ENCODE measurements at places on chromosomes 6 and 20.

DNA sequence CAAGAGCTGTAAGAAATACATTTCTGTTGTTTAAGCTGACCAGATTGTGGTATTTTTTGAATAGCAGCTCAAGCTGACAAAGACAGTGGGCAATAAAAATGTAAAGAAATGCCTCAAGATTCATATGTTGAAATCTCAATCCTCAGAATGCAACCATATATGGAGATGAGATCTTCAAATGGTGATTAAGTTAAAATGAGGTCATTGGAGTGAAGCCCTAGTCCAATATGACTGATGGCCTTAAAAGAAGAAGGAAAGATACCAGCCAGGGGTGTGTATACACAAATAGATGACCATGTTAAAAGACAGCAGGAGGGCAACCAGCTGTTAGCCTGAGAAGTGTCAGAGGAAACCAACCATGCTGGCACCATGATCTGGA is 7.1 kb upstream of the DDO start:
- DNase-seq = no peak

DNA sequence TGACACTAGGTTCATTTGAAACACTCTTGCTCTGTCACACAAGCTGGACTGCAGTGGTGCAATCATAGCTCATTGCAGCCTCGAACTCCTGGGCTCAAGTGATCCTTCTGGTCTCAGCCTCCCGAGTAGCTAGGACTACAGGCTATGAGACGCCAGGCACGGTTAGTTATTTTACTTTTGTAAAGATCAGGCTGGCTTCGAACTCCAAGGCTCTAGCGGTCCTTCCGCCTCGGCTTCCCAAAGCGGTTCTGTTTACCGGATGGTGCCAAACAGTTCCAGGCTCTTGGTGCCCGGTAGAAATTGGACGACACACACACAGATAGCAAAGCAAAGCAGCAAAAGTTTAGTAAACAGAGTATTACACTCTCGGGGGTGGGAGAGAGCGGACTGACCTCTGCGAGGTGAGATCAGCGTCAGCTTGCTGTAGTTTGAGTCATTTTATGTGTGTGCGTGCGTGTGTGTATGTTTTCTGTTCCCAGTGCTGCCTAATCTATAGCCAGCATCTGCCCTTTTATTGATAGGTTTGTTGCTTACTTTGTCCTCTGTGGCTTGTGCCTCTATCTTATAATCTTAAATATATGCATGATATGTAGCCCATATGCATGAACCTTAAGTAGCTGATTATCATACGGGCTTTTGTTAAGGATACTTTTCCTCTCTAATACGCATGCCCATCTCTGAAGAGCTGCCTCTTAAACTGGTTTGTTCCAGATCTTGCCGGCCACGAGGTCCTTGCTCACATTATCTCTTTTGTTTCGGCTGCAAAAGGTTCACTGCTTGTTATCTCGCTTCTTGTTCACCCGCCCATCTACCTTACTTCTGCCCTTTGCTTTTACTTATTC is 75.2 kb downstream of the OR2B2 start:
- DNase-seq = no peak

GRCh38 chr20:56511926-56512325 is 12.6 kb upstream of the FAM209A start:
- DNase-seq = no peak

- no peak for DNase-seq
Observed at GRCh38 chr6:149080511-149080910, 237.0 kb upstream of the TAB2 start.

DNA sequence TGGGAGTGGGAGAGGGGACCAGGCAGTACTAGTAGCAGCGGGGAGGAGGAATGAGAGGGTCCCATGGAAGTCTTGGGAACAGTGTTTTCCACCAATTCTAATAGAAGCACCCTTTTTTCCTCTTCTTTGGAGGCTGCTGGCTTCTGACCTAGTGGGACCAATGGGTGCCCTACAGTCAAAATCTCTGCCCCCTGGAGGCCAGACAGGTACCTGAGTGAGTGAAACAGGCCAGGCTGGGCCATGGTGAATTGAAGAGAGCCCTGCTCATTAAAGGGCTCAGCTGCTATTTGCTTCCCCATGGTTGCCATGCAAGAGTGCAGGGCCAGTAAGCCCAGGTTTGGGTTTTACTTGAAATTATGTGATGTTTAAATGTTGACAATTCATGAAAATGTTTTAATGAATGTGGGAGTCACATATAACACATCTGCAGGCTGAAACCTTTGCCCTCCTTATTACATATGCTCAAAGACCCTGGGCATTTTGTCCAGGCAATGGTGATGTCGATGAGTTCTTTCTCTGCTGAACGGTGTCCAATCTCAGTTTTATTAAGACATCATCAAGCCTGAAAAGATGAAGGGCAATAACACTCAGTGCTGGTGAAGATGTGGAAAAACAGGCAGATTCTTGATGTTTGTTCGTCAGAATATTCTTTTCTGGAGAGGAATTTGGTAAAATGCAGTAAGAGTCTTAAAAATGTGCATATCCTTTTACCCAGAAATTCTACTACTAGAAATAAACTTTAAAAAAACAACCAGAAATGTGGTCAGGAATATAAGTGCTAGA is 42.3 kb upstream of the OCSTAMP start:
- no peak for DNase-seq

DNA sequence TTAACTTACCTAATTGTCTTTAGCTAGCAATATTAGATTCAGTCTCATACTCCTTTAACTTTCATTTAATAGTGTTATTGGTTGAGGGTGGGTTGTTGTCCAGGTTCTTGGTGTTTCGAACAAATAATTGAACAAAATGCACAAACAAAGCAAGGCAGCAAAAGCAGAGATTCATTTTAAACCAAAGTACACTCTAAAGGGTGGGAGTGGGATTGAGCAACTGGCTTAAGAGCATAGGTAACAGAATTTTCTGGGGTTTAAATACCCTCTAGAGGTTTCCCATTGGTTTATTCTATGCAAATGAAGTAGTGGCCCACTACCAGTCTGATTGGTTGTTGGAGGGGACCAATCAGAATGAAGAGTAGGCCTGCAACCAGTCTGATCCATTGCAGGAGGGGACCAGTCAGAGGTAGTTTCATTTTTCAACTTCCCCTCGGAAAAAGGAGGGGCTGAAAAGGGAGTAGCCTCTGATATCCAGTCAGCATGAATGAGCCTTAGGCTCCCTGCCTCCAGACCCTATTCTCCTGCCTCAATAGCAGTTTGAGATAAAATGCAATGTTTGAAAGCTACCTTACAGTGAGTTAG is 26.3 kb upstream of the RAB23 start:
- DNase-seq = no peak

- DNase-seq = no peak
Observed at GRCh38 chr20:53657279-53657678, 63.6 kb upstream of the ZNF217 start.

- no peak for DNase-seq
Observed at GRCh38 chr6:3421791-3422434, 34.9 kb downstream of the SLC22A23 start.

DNA sequence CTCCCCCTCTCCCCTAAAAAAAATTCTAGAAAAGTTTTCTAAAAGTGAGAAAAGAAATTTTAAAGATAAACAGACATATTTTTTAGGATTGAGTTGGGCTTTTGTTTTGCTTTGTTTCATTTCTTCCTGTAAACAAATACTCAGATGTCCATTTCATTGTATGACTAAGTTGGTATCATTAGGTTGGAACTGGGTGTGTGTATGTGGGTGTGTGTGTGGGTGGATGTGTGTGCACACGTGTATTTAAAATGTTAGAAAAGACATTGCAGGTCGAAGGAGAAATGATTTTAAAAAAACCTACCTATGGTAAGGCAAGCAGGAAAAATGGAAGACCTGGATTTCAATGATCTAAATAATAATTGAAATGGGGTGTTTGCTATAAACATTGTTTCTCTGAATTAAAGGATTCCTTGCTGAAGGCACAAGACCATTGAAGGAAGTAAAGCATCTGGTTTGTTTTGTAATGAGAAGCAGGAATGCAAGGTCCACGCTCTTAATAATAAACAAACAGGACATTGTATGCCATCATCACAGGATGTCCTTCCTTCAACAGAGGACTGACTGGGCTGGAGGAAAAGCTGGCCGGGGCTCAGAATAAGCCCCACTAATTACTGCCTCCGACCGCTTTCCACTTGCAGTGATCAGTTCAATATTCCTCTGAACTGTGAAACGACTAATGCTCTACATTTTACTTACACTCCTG is 996 bp upstream of the PRDM1 start:
- no peak for DNase-seq

Measured in AG04450 (cell line).